ENCODE measurements at places on chromosomes 6 and 20. TPM values are rescaled to one million over a fixed set of nuclear protein-coding genes. Genes with fewer than 3 reads are reported as not detected.

The PGC gene
- total RNA-seq = not detected

The EPPIN gene
- total RNA-seq = not detected

The MACROD2 gene
- 0.16 TPM for total RNA-seq

The SLC4A11 gene
- 6.8 TPM for total RNA-seq

Measured in hair follicular keratinocyte (primary cell).